ENCODE measurements at places on chromosomes 5 and 9.

DNA sequence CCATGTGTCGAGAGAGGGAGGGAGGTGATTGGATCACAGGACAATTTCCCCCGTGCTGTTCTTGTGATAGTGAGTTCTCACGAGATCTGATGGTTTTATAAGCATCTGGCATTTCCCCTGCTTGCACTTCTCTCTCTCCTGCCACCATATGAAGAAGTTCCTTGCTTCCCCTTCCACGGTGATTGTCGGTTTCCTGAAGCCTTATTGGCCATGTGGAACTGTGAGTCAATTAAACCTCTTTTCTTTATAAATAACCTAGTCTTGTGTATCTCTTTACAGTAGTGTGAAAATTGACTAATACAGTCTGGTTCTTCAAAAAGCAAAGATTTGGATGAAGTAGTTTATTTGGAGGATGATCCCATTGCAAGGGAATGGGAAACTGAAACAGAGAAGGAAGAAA is 11.3 kb upstream of the MIER3 start:
- DNase-seq, result no peak

GRCh38 chr5:109413458-109413857 is 3.7 kb upstream of the PJA2 start:
- DNase-seq, result peak; percentile 16

GRCh38 chr5:119274767-119275130 is 81.1 kb upstream of the TNFAIP8 start:
- DNase-seq, result no peak

DNA sequence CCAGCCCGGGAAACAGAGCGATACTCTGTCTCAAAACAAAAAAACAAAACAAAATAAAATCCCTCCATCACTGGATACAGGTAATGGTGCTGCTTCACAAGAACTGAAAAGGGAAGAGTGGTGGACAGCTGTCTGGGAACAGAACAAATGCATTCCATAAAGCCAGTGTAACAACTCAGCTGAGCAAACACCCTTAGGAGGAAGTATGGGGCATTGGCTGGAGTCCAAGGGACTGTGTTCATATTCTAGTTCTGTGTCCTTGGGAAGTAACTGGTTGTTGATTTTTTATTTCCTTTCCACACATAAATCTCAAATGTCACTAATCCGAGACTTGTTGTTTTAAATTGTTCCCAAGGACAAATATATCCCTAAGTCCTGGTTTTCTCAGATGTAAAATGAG is 38.3 kb downstream of the HTR1A start:
- DNase-seq, result peak; percentile 34

GRCh38 chr5:143025971-143026370 is 255.8 kb downstream of the ARHGAP26 start:
- no peak for DNase-seq

GRCh38 chr5:2701592-2701991 is 49.9 kb downstream of the IRX2 start:
- no peak for DNase-seq

- no peak for DNase-seq
Observed at GRCh38 chr5:61401726-61402125, 69.7 kb downstream of the ZSWIM6 start.

- no peak for DNase-seq
Observed at GRCh38 chr5:160341309-160341870, 29.0 kb upstream of the CCNJL start.

DNA sequence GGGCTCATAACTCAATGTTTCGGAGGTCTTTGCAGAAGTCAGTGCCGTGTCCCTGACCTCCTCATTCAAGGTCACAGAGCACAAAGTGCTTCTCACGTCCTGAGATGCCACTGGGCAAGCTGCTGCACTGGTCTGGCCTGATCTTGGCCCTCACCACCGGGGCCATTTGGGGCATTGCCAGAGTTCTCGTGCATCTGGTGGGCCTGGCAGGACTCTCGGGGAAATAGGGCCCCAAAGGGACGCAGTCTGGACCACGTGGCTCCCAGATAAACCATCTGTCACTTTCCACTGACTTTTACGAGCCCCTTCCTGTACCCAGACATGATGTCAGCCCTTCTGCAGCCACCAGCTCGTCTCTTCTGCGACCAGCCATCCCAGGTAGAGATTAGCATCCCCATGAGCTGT is 54.8 kb downstream of the HRH2 start:
- DNase-seq, result no peak

- no peak for DNase-seq
Observed at GRCh38 chr9:3646226-3646625, 120.4 kb upstream of the RFX3 start.

- DNase-seq, result peak; percentile 45
Observed at GRCh38 chr5:92309336-92309991, 926.3 kb upstream of the ARRDC3 start.

DNA sequence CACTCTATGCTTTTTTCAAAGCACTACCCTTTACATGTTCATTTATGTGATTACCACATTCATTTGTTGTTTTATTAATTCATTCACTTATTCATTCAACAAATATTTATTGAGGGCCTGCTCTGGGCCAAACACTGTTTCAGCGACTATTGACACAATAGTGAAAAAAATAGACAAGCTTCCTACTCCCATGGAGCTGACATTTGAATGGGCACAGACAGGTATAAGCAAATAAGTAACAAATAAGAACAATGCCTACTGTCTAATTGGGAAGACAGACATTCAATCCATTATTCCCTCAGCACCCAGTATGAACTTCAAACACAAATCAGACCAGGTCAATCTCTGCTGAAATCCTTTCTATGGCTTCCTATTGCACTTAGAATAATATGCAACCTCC is 156.9 kb upstream of the NR3C1 start:
- no peak for DNase-seq

GRCh38 chr9:115071176-115071575 is 46.8 kb downstream of the TNC start:
- no peak for DNase-seq

DNA sequence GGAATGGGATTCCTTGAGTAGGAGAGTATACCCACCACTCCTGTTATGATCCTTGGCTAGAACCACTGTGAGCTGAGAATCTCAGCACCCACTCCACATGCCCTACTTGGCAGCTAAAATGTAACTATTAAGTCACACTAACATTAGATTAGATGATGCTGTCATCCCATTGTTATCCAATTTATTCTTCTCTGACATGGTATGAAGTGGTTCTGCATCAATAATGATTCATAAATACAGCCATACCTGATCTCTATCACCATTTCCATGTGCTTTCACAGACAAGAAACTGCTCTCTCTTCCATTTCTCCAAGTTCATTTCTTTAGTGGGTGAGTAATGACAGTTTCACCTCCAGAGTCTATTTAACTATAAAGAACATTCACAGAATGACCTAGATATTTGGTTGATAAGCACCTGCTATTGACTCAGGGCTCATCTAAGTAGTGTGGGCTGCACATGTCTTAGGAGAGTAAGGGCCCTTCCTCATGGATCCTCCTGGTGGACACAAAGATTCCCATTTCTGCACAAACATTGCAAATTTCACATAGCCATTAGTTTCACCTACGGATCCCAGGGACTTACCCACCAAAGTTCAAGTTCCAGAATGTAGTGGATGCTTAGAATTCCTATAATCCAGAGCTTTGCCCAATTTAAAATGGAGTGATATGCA is 187.9 kb downstream of the EBF1 start:
- DNase-seq, result no peak

DNA sequence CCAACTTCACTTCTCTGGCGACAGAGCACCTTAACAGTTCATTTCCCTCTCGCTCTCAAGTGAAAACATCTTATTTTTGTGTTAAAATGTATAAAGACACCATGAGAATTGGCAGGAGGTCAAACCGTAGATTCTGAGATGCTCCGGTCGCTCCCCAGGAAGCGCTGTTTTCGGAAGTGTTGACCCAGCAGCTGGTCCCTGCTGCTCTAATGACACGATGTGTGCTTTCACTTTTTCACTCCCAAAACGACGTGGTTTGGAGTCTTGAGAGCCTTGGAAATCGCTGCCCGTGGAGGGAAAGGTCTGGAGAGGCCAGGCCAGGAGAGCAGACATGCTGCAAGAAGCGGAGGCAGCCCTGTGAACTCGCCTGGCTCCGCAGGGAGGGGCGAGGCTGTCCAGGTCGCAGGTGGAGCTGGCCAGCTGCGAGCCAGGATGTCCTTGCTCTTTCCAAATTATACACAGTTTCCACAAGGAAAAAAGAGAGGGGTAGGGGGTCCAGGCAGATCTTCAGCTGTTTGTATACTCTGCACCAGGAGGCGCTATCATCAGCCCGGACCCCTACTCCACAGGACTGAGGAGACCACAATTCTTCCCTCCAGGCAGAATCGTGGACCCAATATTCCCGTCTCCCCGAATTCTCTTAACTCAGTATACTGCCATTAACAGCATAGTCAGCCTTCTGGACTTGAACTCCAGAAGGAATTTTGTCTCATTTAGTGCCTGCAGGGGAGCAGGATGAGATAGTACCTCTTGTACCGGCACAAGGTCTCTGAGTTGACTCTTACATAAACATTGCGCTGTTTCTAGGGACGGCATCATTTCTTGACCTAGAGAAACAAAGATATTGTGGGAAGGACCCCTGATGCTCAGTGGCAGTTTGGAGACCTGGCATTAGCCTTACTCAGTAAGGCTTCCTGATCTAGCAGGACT is 248.6 kb upstream of the ANKRD55 start:
- DNase-seq, result peak; percentile 56
